ENCODE measurements at places on chromosomes 6 and 20. TPM values are rescaled to one million over a fixed set of nuclear protein-coding genes. Genes with fewer than 3 reads are reported as not detected.

Gene DEFB123
- total RNA-seq, result not detected

Gene MAP3K5
- total RNA-seq, result 45.2 TPM

Gene HSPA1L
- 3.1 TPM for total RNA-seq

Gene TUBE1
- total RNA-seq, result 48.6 TPM

Gene TTLL9
- not detected for total RNA-seq

Gene BPIFB4
- not detected for total RNA-seq

Gene ADGRG6
- 49.9 TPM for total RNA-seq

Gene RBPJL
- not detected for total RNA-seq

Gene PRRT1
- total RNA-seq, result 0.33 TPM

Gene PLCB1
- 13.4 TPM for total RNA-seq

Gene ZSCAN31
- 5.9 TPM for total RNA-seq

Gene GFOD1
- 25.3 TPM for total RNA-seq

Gene MMP24
- 0.17 TPM for total RNA-seq

Gene DDO
- 8.7 TPM for total RNA-seq

Gene CALHM4
- not detected for total RNA-seq

Gene GJA10
- not detected for total RNA-seq

Gene EEF1A1
- total RNA-seq, result 21,405 TPM

Gene UBE2C
- 12.9 TPM for total RNA-seq

Gene MUCL3
- not detected for total RNA-seq

Gene DEFB132
- total RNA-seq, result not detected

Gene COL11A2
- total RNA-seq, result 0.26 TPM

Gene CDSN
- not detected for total RNA-seq

Gene CCN2
- total RNA-seq, result 22.8 TPM

Gene FIG4
- 26.5 TPM for total RNA-seq

Gene PDE10A
- under 0.01 TPM for total RNA-seq

Gene TXLNB
- 1.5 TPM for total RNA-seq

Gene XKR7
- not detected for total RNA-seq

Gene OTOR
- total RNA-seq, result not detected

Gene OR2H2
- total RNA-seq, result not detected

Gene ZBP1
- not detected for total RNA-seq

Gene OR2J3
- total RNA-seq, result not detected

Gene HAO1
- not detected for total RNA-seq

Gene MYB
- under 0.01 TPM for total RNA-seq

Gene CDS2
- total RNA-seq, result 22.1 TPM

Gene WFDC5
- not detected for total RNA-seq

Gene POFUT1
- total RNA-seq, result 23.4 TPM

Gene AIF1
- not detected for total RNA-seq

Gene FAM209B
- not detected for total RNA-seq

Gene SLC17A3
- not detected for total RNA-seq

Data from fibroblast of lung (primary cell).